ENCODE measurements at places on chromosomes 4 and X.

DNA sequence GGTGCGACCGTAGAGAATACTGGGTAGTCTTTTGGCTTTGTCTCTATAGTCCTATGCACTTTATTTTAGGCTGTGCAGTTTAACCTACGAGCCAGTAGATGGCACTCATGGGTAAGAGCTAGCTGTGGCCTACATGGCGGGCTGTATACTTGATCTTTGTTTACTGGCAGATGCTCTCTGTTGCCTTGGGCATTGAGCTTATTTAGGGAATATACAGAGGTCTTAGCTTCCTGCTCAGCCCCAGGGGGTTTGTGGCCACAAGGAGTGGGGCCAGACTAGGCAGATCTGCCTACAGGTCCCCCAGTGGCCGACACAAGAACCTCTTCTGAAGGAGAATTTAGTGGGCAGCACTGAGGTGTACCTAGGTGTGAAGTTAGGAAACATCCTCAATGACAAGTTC lies 227.6 kb upstream of the HDX start:
- no peak for DNase-seq

GRCh38 chr4:176834531-176834930 lies 41.8 kb upstream of the VEGFC start:
- no peak for DNase-seq

DNA sequence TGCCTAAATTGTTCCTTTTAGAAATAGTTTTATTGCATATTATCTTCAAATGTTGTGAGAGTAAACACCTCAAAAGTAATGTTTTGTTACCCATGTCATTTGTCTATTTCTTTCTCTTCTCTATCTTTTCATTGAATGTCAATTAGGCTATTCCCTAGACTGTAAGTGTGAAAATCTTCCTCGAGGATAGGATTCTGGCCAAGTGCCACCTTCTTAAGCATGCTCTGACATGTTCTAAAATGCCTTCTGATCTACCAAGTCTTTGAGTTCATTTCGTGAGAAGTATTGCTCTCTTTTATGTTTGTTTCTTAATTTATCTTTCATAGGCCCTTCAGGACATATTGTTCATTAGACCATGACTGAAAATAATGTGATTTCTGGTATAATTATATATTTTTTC lies 44.1 kb upstream of the TLL1 start:
- DNase-seq: no peak

DNA sequence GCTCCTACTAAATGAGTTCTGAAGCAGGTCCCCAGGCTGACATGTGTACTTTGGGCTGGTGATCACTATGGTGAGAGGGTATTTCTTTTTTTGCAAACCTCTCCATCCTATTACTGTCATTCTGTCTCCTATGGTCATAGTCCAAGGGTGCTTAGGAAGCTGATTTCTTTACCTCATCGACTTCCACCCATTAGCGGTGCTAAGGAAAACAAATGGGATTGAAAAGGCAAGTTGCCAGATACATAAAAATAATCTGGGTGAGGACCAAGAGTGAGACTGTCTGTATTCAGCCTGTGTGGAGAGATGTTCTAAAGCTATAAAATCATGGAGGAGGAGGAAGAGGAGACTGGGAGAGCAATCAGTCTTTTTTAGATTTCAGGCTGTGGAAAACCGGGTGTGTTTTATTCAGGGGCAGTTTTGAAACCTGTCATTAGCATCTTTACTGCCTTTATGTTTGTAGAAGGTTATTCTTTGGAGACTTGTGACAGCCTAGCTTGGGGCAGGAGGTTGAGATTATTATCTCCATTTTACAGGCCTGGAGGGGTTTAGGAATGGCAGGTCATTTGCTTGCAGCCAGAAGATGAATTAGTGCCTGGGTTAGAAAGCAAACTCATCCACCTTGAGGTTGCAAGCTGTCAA lies 1.9 kb downstream of the TMEM164 start:
- no peak for DNase-seq

DNA sequence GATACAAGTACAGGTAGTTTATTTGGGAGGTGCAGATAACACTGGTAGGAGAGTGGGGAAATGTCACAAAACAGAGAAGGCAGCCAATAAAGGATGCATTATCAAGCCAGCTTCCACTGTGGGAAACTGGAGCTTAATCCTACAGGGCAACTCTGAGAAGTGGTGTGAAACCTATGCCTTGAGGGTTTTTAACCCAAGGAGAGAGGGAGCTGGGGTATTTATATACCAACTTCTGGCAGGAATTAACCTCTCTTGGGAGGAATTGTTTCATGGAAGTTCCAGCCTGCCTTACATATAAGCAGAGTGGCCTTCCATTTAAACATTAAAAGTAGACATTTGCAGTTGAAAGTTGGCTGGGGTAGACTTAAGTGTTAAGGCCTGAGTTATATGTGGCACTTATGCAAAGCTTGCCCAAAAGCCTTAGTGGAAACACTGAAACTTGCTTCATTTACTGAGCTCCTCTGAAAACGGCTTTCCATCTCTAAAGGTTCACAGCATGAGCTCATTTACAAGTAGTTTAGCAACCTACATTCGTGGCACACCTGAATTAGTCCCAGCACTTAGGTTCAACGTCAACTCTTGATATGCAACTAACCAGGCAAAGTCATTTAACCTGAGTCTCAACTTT lies 19.2 kb downstream of the MAGEB17 start:
- DNase-seq: no peak

GRCh38 chr4:39435659-39436563 lies 22.8 kb downstream of the RPL9 start:
- DNase-seq: no peak

GRCh38 chr4:184251670-184251980 lies 34.0 kb upstream of the ENPP6 start:
- no peak for DNase-seq
